ENCODE measurements at places on chromosomes 5 and 9.

GRCh38 chr9:38339087-38339486 lies 53.4 kb upstream of the ALDH1B1 start:
- DNase-seq, result no peak

GRCh38 chr5:64149857-64150521 lies 15.7 kb upstream of the RNF180 start:
- no peak for DNase-seq

DNA sequence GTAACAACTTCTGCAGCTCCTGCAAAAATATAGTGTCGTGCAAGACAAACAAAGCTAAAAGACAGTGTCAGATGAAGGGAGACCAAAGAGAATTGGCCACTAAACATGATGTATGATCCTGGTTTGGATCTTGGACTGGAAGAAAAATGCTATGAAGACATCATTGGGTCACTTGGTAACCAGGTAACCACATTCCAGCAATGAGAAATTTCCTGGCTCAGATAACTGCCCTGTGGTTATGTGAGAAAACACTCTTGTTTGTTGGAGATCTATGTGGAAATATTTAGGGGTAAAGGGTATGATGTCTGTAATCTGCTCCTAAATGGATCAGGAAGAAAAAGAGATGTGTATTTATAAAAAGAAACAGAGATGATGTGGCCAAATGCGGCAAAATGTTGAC lies 45.5 kb upstream of the ANKRD33B start:
- DNase-seq, result no peak

DNA sequence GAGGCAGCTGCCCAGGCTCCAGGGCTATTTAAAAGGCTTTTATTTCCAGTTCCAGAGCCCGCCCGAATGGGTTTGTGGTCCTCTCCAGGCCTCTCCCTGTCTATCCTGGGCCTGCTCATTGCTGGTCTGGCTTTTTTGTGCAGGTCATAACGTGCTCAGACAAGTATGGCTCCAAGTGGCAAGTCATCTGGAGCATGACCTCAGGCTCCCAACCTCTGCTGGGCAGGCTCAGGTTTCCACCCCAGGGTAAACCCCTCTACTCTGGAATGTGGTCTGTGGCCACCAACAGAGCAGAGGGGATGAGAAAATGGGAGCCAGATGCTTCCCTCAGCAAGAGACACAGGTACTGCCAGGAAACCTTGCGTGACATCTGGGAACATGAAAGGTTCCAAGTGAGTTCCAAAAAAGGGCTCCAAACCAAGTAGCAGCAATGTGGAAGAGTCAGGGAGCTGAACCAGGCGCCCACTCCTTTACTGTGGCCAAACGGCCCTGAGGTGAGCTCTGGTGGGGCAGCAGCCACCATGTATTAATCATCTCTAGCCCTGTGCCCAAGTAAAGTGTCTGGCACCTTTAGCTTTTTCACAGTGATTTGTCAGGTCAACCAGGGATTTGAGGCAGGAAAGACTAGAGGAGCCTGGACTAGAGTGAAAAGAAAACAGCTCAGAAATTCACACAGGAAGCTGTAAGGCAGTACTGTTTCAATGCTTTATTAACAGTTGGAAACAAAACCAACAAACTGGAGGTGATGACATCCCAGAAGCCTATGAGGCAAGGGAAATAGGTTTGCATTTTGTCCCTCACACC lies 25.7 kb downstream of the PCDHGC5 start:
- no peak for DNase-seq

- DNase-seq, result no peak
Measured at GRCh38 chr5:573976-574375, 38.2 kb upstream of the CEP72 start.

- no peak for DNase-seq
Measured at GRCh38 chr9:30197954-30198353, 2186.5 kb upstream of the ACO1 start.

DNA sequence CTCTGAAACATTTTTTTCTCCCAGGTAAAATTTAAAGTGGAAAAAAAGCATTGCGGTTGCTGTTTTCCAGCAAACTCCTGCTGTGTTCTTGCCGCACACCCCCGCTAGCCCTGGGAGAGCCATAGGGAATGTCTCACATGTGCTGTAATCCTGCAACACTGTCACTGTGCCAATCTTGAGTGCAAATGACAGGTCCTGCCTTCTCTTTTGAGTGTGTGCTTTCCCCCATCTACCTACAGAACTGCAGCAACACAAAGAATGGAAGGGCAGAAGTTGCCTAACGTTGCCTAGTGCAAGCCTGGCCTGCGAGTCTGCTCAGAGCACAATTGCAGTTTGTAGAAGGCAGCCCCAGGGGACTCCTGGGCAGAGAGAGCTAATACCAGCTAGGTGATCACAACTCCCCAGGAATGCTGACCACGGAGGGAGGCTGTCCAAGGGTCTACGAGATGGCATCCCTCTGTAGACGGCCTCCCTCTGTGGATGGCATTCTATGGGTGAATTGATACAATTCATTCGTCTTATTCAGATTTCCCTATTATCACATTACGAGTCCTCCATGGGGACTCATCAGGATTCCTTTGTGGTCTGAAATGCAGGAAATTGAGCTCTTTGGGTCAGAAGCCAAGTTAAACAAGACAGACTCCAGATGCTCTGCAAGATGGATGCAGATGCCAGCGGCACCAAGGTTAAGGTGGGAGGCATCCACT lies 172.6 kb upstream of the S1PR3 start:
- no peak for DNase-seq
